Kidney epithelial cell (primary cell): ENCODE measurements at places on chromosomes 4 and X.
A peak's percentile ranks its signal among the peaks of the same experiment; 100 is the strongest.

GRCh38 chrX:86047936-86048280, 550 bp upstream of the CHM start:
- no peak for DNase-seq

DNA sequence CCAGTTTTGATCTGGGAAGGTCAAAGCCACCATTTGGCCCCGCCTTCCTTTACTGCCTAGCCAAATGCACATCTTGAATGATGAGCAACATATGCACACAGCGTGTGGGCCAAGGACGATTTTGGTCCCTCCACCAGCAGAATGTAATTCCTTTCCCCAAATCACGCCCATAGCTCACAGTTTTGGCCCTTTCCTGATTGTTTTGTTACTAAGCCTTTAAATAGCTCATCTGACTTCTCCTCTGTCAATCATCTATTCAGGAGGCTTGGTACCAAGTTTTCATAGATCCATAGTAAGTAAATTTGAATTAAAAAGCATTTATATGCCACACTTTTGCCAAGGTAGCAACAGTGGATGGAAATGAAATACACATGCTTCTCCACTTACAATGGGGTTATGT, 123.3 kb downstream of the NFKB1 start:
- no peak for DNase-seq

DNA sequence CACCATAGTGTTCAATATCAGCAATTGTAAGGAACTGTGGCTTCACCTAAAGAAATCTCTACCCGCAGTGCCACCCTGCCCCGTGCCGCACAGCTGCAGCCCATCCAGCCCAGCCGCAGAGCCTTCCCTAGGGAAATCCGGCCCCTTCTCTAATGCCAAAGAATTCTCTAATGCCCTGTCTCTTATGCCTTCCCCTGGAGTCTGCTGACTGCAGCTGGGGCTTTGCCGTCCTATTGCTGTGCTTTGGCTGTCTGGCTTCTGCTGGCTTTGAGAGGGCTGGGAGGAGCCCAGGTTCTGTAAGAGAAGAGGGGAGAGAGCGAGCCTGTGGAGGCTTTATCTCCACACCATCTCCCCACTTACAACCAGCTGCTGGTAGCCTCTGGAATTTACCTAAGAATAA, 85.9 kb upstream of the HELT start:
- no peak for DNase-seq

DNA sequence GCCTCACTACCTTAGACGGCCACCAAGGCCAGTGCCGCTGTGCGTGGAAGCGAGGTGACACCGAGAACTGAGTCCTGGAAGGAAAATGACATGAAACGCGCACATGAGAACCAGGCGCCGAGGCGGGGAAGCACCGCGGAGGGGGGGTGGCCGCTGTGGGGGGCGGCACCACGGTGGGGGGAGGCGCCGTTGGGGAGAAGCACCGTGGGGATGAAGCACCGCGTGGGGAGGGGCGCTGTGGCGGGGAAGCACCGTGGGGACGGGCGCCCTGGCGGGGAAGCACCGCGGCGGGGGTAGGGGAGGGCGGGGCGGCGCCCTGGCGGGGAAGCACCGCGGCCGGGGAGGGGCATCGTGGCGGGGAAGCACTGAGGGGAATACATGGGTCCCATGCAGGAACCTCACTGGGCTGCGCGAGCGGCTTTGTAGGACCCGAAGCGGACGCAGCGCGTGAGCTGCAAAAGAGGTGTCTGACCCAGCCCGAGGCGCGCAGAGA, 28.0 kb downstream of the PPP2R3B start:
- no peak for DNase-seq

DNA sequence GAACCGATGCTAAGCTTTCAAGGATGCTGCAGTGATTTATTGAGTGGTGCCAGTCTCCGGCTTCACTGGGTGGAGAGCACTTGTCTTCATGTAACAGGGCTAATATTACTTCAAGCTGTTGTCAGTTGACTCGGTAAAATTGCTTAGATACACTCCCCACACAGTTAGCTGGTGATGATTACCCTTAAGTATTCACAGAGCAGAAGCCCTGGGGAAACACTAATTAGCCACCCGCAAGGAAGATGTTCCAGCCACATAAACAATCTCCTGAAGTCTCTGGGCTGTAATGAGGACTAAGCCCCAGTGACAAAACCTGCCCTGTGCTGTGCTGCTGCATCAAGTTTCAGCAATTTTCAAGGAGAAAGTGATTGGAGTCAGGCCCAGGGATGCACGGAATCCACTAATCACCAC, 37.3 kb upstream of the GK2 start:
- no peak for DNase-seq

DNA sequence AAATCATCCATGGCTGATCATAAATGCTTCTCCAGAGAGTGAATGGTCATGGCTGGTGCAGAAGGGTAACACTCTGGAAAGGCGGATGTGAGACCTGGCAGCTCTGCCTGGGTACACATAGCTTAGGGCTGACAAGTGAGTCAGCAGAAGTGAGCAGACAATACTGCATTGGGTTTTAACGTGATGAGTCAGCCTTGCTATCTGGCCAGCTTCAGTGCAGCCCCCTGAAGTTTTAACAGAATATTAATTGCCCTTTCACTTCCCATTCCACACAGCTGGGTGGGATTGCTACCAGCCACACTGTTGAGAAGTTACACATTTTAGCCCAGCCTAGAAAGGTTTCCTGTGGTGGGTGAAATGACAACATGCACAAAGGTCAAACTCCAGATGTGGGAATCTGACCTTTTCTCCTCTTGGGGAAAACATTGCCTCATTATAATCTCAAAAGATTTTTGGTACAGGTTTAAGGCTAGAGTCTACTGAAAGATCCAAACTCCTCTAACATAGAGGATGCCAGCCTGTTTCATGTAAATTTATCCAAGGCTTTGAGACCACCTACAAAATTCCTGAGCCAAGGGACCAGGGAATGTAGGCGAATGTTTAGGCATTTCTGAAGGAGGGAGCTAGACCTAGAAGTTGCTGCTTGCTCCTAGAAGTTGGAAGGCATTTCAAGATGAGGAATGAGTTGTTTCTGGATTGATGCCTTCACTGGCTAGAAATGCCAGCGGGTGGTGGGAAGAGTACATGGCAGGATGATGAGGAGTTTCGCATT, 230.3 kb upstream of the PGRMC2 start:
- peak; percentile 92 for DNase-seq

DNA sequence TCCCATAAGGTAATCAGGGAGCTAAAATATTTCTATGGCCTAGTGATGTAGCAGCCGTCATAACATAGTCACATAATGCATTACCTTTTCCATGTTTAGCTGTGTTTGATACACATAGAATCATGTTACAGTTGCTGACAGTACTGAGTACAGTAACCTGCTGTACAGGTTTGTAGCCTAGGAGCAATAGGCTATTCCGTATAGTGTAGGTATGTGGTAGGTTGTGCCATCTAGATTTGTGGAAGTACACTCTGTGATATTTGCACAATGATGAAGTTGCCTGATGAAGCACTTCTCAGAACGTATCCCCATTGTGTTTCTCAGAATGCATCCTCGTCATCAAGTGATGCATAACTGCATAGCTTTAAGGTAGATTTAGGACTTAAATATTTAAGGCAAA, 495.6 kb upstream of the ZFP42 start:
- DNase-seq = no peak

DNA sequence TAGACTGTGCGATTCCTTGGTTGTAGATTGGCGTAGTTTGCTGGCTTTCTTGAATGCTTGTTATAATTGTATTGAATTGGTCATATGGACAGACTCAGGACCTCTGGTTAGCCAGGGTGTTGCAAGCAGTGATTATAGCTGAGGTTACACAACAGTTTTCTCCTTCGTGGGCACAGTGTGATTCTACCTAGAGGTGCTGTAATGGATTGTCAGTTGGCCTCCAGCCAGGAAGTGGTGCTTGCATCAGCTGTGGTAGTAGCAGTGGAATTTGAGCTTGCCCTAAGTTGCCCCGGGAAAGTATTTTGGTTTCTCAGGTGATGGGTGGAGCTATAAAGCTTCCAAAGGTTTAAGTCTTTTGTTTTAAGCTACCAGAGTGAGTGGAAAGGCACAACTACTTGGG, 23.1 kb upstream of the GABRG1 start:
- DNase-seq = no peak

GRCh38 chrX:66221856-66222255, 57.8 kb downstream of the HEPH start:
- no peak for DNase-seq

DNA sequence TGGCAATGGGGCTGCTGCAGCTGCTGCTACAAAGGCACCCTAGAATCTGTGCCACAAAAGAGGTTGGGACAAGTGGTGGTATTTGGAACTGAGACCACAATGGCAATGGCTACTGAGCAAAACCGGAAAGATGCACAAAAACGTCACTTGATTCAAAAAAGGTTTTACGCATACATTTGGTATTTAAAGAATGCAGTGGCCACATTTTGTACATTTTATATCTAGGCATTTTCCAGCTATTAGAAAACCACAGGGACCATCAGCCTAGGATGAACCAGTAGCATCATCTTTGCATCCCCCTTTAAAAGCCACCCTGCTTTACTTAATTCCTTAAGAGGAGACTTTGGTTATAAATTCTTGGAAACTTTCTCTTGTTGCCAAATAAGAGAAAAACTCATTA, 104.8 kb upstream of the CXCL13 start:
- no peak for DNase-seq

DNA sequence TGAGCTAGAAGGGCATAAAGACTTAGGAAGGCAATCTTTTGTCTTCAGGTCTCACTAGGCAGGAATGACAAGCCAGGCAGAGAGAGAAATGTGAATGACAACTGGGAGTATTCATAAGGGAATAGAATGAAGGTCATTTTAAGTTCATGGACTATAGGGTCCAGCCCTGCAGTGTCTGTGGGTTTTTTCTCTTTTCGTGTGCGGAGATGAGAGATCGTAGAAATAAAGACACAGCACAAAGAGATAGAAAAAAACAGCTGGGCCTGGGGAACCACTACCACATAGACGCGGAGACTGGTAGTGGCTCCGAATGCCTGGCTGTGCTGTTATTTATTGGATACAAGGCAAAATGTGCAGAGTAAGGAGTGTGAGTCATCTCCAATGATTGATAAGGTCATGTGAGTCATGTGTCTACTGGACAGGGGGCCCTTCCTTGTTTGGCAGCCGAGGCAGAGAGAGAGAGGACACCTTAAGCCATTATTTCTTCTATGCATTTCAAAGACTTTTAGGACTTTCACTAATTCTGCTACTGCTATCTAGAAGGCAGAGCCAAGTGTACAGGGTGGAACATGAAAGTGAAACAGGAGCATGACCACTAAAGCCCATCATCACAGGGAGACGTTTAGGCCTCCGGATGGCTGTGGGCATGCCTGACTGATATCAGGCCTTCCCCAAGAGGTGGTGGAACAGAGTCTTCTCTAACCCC, 921.8 kb upstream of the PCDH10 start:
- DNase-seq = no peak

DNA sequence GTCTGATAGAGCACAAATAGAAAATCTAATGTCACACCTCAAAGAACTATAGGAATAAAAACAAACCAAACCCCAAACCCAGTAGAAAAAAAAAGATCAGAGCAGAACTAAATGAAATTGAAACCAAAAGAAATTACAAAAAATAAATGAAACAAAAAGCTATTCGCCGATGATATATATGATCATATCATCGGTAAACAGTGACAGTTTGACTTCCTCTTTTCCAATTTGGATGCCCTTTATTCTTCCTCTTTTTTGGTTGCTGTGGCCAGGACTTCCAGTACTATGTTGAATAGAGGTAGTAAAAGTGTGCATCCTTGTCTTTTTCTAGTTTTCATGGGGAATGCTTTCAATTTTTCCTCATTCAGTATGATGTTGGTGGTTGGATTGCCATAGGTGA, 215.3 kb upstream of the AR start:
- DNase-seq = no peak

GRCh38 chr4:74370912-74371311, 6.0 kb downstream of the EREG start:
- DNase-seq = no peak

- no peak for DNase-seq
Observed at GRCh38 chrX:117335209-117335608, 781.4 kb downstream of the KLHL13 start.

GRCh38 chr4:174686826-174687225, 142.2 kb downstream of the GLRA3 start:
- DNase-seq = no peak

GRCh38 chr4:150593996-150594395, 12.0 kb downstream of the MAB21L2 start:
- no peak for DNase-seq

GRCh38 chr4:186666252-186666651, 57.4 kb downstream of the FAT1 start:
- DNase-seq = peak; percentile 47

GRCh38 chr4:89878611-89879010, 16.0 kb upstream of the MMRN1 start:
- no peak for DNase-seq

DNA sequence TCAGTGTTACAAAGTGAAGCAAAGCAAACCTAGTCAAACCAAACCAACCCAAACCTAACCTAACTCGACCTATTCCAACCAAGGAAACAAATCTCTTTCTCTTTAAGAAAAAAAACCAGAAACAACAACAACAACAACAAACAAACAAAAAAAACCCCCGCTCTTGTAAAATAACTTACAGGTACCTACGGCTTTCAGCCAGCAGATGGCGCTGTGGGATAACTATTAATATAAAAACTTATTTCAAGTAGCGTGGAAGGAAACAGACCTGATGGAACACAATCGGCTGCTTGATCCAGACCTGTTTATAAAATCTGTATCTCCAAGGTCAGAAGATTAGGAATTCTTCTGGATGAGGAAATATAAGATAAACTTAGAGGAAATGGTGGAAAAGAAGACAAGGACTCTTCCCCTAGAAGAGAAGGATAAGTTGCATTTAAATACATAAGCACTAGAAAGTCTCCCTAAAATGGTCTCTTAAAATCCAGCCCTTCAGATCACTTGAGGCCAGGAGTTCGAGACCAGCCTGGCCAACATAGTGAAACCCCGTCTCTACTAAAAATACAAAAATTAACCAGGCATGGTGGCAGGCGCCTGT, 34.4 kb upstream of the CDKL5 start:
- DNase-seq = peak; percentile 1

GRCh38 chrX:155534800-155535199, 76.4 kb upstream of the F8A3 start:
- no peak for DNase-seq

DNA sequence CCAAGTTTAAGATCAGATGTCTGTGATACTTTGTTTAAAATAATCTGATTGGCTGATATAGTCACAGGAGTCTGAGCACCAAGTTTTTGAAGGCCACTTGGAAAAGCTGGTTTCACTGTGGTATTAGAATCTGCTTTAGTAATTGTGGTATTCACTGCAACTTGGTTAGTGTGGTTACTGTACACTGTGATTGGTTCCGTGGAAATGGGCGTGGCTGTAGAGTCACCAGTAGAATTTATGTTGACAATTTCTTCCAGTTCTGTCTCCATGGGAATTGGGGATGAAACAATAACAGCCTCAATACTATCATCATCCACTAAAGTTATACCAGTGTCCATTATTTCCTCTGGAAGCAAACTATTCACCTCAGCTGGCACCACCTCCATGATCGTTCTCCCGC, 26.2 kb downstream of the LIN54 start:
- no peak for DNase-seq

- DNase-seq = no peak
Observed at GRCh38 chrX:1521459-1521956, 15.5 kb downstream of the P2RY8 start.
